Suppressor macrophage treated with lipopolysaccharide for 1 hour (primary cell): ENCODE measurements at places on chromosomes 16 and 17.

GRCh38 chr16:55146966-55147365 is 177.0 kb upstream of the IRX6 start:
- no peak for DNase-seq

GRCh38 chr17:32946375-32947135 is 18.6 kb downstream of the TMEM98 start:
- DNase-seq = no peak

GRCh38 chr17:41519501-41520224 is 973 bp upstream of the KRT15 start:
- no peak for DNase-seq

GRCh38 chr17:70205401-70205800 is 36.1 kb downstream of the KCNJ2 start:
- peak; percentile 96 for DNase-seq

DNA sequence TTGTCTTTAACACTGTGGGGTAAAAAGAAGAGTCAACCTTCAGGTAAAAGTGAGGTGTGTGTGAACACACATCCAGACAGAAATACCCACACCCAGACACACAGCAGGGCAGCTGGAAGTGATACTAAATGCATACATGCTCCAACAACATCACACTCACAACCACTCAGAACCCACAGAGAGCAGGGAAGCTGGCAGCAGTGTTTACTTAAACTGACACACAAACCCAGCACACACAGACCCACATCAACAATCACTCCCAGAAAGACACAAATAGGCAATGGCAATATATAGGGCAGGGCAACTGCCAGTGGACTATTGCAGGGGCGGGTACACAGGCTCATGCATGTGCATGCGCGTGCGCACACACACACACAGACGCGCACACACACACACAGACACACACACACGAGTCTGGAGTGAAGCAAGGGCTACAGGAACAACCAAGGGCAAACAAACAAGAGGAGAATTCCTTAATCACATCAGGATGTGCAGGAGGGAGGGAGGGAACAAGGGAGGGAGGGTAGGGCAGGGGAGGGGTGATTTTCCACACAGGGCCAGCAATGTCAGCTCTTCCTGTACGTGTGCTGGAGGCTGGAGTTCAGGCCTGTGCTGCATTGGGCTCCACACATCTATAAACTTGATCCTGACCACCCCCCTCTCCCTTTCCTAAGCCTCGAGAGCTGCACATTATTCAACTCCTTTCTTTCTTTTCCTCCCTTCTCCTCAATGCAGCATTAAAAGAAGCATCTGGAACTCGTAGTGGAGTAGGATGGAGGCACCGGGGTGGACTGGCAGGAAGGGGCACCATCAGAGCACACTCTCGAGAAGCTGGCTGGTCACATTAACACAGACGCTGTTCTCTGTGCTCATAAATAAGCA is 30.1 kb downstream of the HIC1 start:
- no peak for DNase-seq

GRCh38 chr16:87322833-87323726 is 5.9 kb upstream of the C16orf95 start:
- no peak for DNase-seq

DNA sequence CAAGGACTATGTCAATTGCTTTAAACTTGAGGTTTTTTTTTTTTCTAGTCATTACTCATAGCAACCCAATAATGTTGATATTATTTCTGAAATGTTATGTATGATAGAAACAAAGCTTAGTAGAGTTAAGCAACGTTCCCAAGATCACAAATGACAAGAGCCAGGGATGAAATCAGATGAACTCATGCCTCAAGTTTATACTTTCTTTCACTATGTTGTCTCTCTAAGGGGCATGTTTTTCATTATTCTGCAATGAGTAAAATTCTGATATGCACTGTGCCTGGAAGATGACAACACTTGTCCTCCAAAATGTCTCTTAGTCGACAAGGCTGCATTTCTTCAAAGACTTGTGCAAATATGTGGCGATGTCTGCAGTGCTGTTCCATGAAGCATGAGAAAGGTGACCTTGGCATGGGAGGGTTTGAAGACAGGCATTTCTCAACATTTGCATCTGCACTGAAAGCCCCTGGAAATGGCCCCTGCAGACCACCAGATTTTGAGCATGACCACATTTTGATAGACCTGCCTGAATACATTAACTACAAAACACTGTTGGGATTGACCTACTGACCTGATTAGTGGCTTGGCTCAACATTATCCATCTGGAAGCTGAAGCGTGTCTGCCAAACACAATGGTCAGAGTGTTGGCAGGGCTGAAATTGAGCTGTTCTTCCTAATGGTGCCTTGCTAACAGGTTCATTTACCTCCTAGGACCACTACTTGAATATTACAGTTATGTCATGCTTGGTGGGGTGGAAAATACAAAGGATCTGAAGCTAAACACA is 1027.5 kb downstream of the CDH11 start:
- DNase-seq = no peak

GRCh38 chr17:48548523-48549280 is 3.8 kb upstream of the HOXB2 start:
- no peak for DNase-seq

GRCh38 chr16:66152181-66152580 is 214.3 kb upstream of the CDH5 start:
- DNase-seq = no peak
